Stimulated activated CD4-positive, alpha-beta T cell treated with anti-CD3 and anti-CD28 coated beads, Interleukin-1b, Interleukin-23, amount 100 ng/mL, for 24 hours (primary cell): ENCODE measurements at places on chromosomes 5 and 9.

DNA sequence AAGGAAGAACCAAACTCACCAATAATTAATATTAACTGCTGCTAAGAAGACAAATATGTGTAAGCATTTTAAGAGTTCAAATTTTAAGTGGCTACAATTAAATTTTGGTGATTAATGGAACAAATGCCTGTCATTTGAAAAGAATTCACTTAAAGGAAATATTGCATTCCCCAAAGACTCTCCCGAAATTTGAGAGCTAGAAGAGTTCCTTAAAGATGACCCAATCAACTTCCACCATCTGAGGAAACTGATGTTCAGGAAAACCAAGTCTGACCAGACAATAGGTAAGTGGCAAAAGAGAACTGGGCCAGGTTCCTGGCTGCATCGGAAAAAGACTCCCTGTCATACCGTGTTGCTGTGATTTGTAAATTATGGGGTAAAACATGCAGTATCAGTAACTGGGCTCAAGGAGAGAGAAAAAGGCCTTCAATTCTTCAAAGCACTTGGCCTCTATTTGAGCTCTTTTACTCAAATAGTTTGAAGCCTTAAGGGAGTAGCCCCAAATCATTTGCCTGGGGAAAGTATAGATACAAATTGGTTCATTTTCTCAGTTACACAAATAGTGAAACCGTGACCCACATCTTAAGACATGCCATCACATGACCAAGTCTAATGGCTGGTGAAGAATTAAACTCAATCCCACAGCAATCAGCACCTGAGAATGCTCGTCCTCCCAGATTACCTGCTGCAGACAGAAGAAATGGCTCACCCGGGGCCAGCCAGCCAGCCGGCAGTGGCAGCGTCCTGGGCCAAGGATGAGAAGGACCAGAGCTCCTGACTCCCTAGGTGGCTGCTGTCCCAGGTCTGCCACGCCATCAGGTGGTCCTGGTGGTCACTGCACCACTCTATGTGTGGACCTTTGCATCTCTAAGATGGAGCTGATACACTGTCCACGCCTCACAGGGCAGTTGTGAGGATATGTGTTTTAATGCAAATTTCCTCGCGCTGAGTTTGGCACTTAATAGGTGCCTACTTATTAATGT lies 162.9 kb downstream of the TTLL11 start:
- no peak for DNase-seq

GRCh38 chr5:88662846-88663245 lies 220.1 kb downstream of the MEF2C start:
- no peak for DNase-seq

GRCh38 chr5:136004436-136004835 lies 24.4 kb upstream of the TGFBI start:
- no peak for DNase-seq

GRCh38 chr5:1214936-1215220 lies 10.3 kb upstream of the SLC6A18 start:
- DNase-seq, result no peak

- no peak for DNase-seq
These were observed 56.4 kb downstream of the SNX18 start for GRCh38 chr5:54573812-54574489.

GRCh38 chr5:159262472-159262858 lies 625 bp upstream of the UBLCP1 start:
- no peak for DNase-seq

- no peak for DNase-seq
These were observed 485.7 kb downstream of the SPATA31D1 start for GRCh38 chr9:82474235-82474634.

- DNase-seq, result no peak
These were observed 69.3 kb downstream of the SNX30 start for GRCh38 chr9:112819635-112820496.

DNA sequence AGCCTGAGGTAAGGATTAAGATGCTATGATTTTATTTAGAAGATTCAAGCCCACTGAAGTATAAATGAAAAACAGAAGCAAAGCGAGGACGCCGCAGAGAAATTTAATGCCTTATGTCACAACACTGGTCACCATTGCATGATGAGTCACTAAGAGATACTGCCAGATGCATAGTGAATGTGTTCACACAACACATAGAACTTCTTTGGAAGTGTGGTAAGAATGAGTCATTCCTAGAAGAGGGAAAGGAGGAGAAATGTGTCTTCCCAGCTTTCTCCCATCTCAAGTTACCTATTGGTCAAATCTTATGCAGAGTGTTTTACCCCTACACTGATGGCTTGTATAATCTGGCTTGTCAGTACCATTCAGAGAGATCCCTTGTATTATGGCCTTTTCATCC lies 465.3 kb upstream of the ARRDC3 start:
- no peak for DNase-seq

DNA sequence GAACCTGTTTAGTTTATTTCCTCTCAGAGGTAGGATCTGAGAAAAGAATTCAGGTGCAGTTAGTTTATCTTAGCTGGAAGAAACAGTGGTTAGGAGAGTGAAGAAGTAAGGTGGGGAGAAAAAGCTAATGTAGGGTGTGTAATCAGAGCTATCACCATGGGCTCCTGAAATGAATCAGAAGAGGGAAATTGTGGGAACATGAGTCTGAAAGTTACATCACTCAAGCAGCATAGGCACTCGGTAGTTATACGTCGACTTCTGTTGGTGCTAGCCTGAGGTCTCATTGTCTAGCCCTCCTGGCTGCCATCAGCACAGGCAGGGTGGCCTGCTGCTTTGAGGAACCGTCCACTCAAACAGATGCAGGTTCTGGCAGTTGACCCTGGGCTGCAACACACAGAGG lies 56.7 kb upstream of the NPR3 start:
- DNase-seq, result no peak

DNA sequence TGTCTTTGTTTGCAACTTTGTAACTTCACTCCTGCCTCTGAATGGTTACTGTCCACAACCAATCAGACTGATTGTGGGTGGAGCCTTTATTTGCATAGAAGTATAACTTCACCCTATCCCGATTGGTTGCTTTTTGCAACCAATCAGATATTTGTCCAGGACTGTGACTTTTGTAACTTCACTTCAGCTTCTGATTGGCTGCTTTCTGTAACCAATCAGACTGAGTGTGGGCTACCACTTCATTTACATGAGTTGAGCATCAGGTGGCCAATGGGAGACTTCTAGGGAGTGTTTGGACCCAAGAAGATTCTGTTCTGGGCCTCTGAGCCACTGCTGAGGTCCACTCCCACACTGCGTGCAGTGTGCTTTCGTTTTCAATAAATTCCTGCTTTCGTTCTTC lies 1810.7 kb upstream of the CDH6 start:
- DNase-seq, result no peak

DNA sequence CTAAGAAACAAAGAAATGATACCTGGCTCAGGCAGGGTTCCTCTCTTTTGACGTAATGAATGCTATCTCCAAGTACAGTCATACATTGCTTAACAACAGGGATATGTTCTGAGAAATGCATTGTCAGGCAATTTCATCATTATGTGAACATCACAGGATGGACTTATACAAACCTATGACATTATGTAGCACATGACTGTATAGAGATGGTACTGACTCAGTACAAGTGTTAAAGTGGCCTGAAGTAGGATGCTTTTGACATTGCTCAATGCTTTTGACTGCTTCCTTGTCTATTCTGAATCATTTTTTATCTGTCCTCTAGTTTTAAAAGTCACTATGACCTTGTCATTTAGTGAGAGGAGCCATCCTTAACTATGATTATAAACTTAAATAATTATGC lies 147.6 kb downstream of the NR2F1-AS1 start:
- no peak for DNase-seq

- no peak for DNase-seq
These were observed 31.8 kb upstream of the CKS2 start for GRCh38 chr9:89278997-89279739.

- no peak for DNase-seq
These were observed 179.3 kb downstream of the C9orf152 start for GRCh38 chr9:110028676-110029075.

GRCh38 chr9:123164285-123164684 lies 104.1 kb downstream of the STRBP start:
- DNase-seq, result no peak

GRCh38 chr9:13269589-13270452 lies 9.7 kb downstream of the MPDZ start:
- DNase-seq, result no peak

DNA sequence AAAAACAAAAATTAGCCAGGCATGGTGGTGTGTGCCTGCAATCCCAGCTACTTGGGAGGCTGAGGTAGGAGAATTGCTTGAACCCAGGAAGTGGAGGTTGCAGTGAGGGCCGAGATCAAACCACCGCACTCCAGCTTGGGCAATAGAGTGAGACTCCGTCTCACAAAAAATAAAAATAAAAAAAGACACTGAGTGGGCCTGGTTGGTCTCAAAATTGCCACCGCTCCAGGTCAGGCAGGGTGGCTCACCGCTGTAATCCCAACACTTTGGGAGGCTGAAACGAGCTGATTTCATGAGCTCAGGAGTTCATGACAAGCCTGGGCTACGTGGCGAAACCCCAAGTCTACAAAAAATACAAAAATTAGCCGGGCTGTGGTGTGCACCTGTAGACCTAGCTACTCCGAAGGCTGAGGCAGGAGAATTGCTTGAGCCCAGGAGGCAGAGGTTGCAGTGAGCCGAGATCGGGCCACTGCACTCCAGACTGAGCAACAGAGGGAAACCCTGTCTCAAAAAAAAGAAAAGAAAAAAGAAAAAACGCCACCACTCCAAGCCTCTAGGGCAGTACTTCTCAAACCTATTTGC lies 1.8 kb downstream of the STK10 start:
- DNase-seq, result no peak
